ENCODE measurements at places on chromosomes 1 and 21.

- DNase-seq: no peak
Measured at GRCh38 chr1:103917795-103918194, 168.1 kb downstream of the AMY1C start.

GRCh38 chr1:229642376-229642775 lies 16.3 kb downstream of the URB2 start:
- DNase-seq: no peak

- DNase-seq: no peak
Measured at GRCh38 chr1:97158691-97159096, 437.1 kb downstream of the PTBP2 start.

DNA sequence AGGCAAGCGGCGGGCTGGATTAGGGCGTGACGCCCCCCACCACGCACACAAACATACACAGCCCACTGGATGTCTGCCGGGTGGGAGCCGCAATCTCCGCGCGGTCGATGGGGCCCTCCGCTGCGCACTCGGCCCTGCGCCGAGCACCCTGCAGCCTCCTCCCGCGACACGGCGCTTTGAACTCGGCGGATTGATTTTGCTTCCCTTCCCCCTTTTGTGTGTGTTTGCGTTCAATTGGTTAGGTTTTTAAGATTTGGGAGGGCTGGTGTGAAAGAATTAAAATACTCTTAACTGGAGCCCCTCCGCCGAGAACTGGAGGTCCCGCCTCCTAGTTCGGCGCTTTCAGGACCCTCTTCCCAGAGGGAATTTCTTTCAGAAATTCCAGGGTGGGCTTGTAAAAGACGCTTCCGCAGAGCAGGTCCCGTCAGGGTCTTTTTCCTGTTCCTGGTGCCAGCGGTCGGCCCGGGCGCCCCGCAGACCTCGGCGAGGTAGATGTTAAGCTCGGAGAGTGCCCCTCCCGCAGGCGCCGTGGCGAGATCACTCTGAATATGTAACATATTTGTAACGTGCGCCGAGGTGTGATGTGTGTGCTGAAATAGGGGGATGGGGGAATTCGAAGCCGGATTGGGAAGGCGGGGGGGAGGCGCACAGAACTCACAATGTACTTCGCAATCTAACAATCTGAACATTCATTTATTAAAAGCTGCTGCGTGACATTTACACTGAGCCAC lies 8.0 kb upstream of the BARHL2 start:
- DNase-seq: no peak

Measured in nephron progenitor cell (in vitro differentiated cells).